ENCODE measurements at places on chromosomes 2 and 18.

DNA sequence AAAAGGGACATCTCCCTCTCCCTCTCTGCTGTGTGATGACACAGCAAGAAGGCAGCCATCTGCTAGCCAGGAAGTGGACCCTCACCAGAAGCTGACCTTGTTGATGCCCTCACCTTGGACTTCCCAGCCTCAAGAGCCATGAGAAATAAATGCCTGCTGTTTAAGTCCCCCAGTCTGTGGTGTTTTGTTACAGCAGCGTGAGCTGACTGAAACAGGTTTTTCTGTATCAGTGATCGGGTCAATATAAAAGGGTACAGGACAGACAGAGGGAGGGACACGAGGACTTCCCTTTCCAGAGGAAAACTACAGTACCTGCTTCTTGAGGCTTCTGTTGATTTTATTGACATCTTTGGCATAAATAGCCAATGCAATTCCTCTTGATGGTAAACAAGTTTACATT is 510.3 kb upstream of the CHAC2 start:
- H3K36me3 ChIP-seq: no peaks in the 10 kb centered on the region
- no peak overlapping the region for H3K4me3 ChIP-seq
- H3K4me1 ChIP-seq: no peaks in the 10 kb centered on the region
- no peak for DNase-seq

DNA sequence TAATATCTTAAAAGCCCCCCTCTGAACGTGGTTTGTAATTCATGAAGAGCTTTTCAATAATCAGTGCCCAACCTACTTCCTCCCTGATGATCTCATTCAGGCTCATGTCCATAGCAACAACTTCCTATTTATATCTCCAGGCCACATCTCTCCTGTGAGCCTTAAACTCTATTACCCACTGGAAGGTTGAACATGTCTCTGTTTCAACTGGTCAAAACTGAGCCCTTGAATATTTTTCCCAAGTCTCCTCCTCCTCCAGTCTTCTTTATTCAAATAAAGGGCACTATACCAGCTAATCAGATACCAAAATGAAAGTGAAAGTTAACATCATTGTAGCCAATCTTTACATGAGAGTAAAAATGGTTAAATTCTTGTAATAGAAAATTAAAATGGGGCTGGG is 63.7 kb upstream of the ITGA4 start:
- H3K36me3 ChIP-seq: peaks cover 18% of the 10 kb centered on the region
- peaks cover 27% of the 10 kb centered on the region for H3K4me1 ChIP-seq
- H3K4me3 ChIP-seq: peak overlapping the region; percentile 80
- no peaks in the 10 kb centered on the region for H3K27me3 ChIP-seq
- peak; percentile 24 for DNase-seq
- H3K27ac ChIP-seq: peak overlapping the region; percentile 99

DNA sequence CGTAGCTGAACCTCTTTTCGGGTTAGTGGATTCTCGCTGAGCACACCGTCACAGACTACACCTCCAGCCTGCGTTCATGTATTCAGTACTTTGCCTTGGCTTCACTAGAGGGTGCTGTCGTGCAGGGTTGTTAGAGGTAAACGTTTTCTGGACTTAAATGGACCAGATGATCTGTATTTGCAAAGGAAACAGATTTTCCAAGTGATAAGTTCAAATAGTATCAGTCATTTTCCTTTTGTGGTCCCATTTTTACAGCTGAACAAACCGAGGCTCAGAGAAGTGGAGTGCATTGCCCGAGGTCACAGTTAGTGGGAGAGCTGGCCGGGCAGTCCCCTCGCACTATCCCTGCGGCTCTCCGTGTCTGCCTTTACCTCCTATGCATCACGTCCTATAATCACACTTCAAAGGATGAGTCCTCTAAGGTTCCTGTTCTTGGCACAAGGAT is 125.9 kb downstream of the MAP4K4 start:
- H3K27me3 ChIP-seq: no peaks in the 10 kb centered on the region
- H3K27ac ChIP-seq: peak overlapping the region; percentile 73
- DNase-seq: peak; percentile 53
- H3K4me1 ChIP-seq: peaks cover 55% of the 10 kb centered on the region
- H3K4me3 ChIP-seq: peak overlapping the region; percentile 6

DNA sequence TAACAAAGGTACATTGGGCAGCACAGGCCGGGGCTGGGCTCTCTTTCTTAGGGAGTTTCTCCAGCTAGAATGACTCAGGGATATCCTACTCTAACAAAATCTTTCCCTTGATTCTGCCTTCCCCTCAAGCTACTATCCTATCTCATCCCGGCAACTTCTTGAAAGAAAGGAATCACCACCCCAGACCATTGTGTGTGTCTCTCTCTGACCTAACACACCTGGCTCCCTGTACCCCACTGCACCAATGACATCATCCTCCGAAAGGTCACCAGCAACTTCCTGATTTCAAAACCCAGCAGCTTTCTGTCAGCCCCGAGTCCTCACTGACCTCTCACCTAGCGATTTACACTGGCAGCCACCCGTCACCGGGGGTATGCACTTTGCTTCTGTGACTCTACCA is 72.1 kb upstream of the MAP4K4 start:
- DNase-seq: no peak
- peaks cover 2% of the 10 kb centered on the region for H3K36me3 ChIP-seq
- H3K27ac ChIP-seq: peak overlapping the region; percentile 10

- H3K27ac ChIP-seq: no peak overlapping the region
- peaks cover 4% of the 10 kb centered on the region for H3K36me3 ChIP-seq
- no peak for DNase-seq
Observed at GRCh38 chr2:235506997-235507615, 13.3 kb downstream of the AGAP1 start.

GRCh38 chr2:135948642-135949355 is 36.6 kb downstream of the DARS1 start:
- H3K4me1 ChIP-seq: peaks cover 52% of the 10 kb centered on the region
- H3K36me3 ChIP-seq: peaks cover 8% of the 10 kb centered on the region
- H3K27me3 ChIP-seq: no peaks in the 10 kb centered on the region

DNA sequence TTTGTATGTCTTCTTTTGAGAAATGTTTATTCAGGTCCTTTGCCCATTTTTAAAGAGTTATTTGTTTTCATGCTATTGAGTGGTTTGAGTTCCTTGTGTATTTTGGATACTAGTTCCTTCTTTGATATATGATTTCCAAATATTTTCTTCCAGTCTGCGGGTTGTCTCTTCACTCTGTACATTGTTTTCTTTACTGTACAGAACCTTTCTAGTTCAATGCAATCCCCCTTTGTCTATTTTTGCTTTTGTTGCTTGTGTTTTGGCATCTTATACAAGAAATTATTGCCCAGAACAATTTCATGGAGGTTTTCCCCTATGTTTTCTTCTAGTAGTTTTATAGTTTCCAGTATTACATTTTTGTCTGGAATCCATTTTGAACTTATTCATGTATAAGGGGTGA is 62.5 kb upstream of the ACVR1C start:
- H3K27me3 ChIP-seq: peaks cover 23% of the 10 kb centered on the region
- no peak overlapping the region for H3K4me3 ChIP-seq
- no peaks in the 10 kb centered on the region for H3K36me3 ChIP-seq

DNA sequence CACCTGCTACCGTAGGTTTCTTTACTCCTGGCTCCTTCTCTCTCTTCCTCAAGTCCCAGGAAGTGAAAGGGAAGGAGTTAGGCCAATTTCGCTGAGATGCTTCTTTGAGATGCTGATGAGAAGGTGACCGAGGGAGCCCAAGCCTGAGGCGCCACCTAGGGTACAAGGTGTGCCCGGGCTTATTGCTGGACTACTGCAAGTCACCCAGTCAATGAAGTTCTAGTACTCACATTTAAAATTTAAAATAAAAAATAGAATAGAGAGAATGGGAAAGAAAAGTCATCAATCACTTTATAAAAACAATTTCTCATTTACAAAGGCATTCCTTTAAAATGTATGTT is 45.3 kb downstream of the ACAA2 start:
- H3K27ac ChIP-seq: no peak overlapping the region
- no peak for DNase-seq
- no peaks in the 10 kb centered on the region for H3K4me1 ChIP-seq
- peaks cover 2% of the 10 kb centered on the region for H3K36me3 ChIP-seq
- H3K4me3 ChIP-seq: no peak overlapping the region

GRCh38 chr2:64262816-64263215 is 118.6 kb upstream of the PELI1 start:
- H3K36me3 ChIP-seq: no peaks in the 10 kb centered on the region
- H3K4me1 ChIP-seq: no peaks in the 10 kb centered on the region
- no peak overlapping the region for H3K4me3 ChIP-seq
- DNase-seq: no peak

- H3K4me3 ChIP-seq: no peak overlapping the region
- no peak for DNase-seq
Observed at GRCh38 chr2:97983134-97983533, 12.6 kb downstream of the TMEM131 start.

DNA sequence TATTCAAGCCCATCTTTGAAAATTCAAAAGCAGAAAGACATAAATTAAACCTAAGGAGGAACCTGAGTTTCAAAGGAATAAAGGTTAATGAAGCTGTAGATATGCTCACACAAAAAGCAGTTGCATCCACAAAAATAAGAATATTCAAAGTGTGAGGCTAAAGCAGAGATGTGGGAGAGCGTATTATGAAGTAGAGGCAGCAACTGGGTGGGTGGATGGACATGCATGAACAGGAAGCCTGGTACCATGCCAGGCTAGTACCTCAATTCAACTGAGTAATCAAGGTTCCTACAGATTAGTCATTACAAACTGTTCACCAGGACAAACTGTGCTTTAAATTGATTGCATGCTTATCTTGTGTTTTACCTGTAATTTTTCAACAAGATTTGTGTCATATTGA is 330.0 kb upstream of the PKDCC start:
- H3K27ac ChIP-seq: no peak overlapping the region
- H3K27me3 ChIP-seq: no peaks in the 10 kb centered on the region
- DNase-seq: no peak
- H3K36me3 ChIP-seq: peaks cover 4% of the 10 kb centered on the region
- peaks cover 6% of the 10 kb centered on the region for H3K4me1 ChIP-seq
- H3K4me3 ChIP-seq: no peak overlapping the region

- H3K4me3 ChIP-seq: no peak overlapping the region
- no peaks in the 10 kb centered on the region for H3K4me1 ChIP-seq
- H3K27ac ChIP-seq: no peak overlapping the region
- no peak for DNase-seq
- peaks cover 32% of the 10 kb centered on the region for H3K27me3 ChIP-seq
Observed at GRCh38 chr2:114011713-114012112, 121.8 kb downstream of the ACTR3 start.

DNA sequence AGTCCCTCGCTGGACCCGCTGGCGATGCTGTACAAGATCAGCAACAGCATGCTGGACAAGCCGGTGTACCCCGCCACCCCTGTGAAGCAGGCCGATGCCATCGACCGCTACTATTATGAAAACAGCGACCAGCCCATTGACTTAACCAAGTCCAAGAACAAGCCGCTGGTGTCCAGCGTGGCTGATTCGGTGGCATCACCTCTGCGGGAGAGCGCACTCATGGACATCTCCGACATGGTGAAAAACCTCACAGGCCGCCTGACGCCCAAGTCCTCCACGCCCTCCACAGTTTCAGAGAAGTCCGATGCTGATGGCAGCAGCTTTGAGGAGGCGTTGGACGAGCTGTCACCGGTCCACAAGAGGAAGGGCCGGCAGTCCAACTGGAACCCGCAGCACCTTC is 77.1 kb downstream of the TSHZ1 start:
- H3K4me1 ChIP-seq: peaks cover 22% of the 10 kb centered on the region
- H3K27me3 ChIP-seq: no peaks in the 10 kb centered on the region
- H3K27ac ChIP-seq: no peak overlapping the region
- H3K36me3 ChIP-seq: peaks cover 20% of the 10 kb centered on the region

- no peak for DNase-seq
- no peak overlapping the region for H3K27ac ChIP-seq
- H3K36me3 ChIP-seq: no peaks in the 10 kb centered on the region
- peaks cover 7% of the 10 kb centered on the region for H3K27me3 ChIP-seq
- no peak overlapping the region for H3K4me3 ChIP-seq
- peaks cover 5% of the 10 kb centered on the region for H3K4me1 ChIP-seq
Observed at GRCh38 chr2:225076125-225076524, 33.9 kb upstream of the DOCK10 start.

DNA sequence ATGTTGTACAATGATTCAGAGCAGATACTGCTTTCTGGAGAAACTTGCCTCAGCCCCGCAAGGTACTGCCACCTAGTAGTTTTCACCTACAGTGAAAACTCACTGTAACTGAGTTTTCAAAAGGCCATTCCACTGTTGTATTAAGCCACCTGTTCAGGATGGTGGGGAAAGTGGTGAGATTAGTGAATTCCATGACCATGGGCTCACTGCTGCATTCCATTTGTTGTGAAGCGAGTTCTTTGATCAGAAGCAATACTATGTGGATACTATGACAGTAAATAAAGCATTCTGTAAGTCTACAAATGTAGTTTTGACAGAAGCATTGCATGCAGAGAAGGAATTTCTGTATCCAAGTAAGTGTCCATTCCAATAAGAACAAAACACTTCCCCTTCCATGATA is 113.6 kb downstream of the LAMA3 start:
- no peaks in the 10 kb centered on the region for H3K36me3 ChIP-seq
- peaks cover 44% of the 10 kb centered on the region for H3K27me3 ChIP-seq
- no peak for DNase-seq
- no peak overlapping the region for H3K27ac ChIP-seq

DNA sequence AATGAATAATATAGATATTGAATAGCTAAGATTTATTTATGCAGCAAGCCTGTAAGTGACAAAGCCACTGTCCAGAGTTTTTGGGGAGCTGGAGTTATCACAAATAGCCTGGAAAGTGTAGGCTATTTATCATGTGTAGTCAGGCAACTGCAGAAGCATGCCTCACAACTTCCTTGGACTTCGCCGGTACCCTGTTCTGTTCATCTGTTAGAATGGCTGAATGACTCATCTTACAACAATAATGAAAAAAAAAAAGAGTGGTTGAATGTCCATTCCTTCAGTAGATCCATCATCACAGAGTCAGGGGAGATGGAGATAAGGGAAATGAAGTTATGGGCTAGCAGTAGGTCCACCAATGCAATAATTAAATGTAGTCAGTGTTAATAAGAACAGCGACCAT is 24.0 kb upstream of the ATP5MC3 start:
- no peaks in the 10 kb centered on the region for H3K4me1 ChIP-seq
- DNase-seq: no peak
- peaks cover 16% of the 10 kb centered on the region for H3K27me3 ChIP-seq
- no peak overlapping the region for H3K27ac ChIP-seq
